ENCODE measurements at places on chromosomes 1 and 21.

GRCh38 chr1:15465674-15466073 is 9.1 kb downstream of the CELA2A start:
- H3K4me1 ChIP-seq, result 0 out of 2 replicates have a peak, but pooled peaks cover 4% of the 10 kb centered on the region
- no peak overlapping the region for H3K4me3 ChIP-seq
- DNase-seq, result no peak

- no peak overlapping the region for H3K4me3 ChIP-seq
- DNase-seq, result no peak
- peaks cover 8% of the 10 kb centered on the region for H3K27me3 ChIP-seq
- no peaks in the 10 kb centered on the region for H3K4me1 ChIP-seq
These were observed 60.4 kb downstream of the UBE2U start for GRCh38 chr1:64263856-64264255.

GRCh38 chr1:54754486-54755285 is 9.6 kb downstream of the PARS2 start:
- H3K36me3 ChIP-seq, result 0 out of 2 replicates have a peak, but pooled peaks cover 2% of the 10 kb centered on the region
- H3K27ac ChIP-seq, result no peak overlapping the region
- H3K27me3 ChIP-seq, result no peaks in the 10 kb centered on the region
- H3K4me1 ChIP-seq, result no peaks in the 10 kb centered on the region
- H3K4me3 ChIP-seq, result no peak overlapping the region

DNA sequence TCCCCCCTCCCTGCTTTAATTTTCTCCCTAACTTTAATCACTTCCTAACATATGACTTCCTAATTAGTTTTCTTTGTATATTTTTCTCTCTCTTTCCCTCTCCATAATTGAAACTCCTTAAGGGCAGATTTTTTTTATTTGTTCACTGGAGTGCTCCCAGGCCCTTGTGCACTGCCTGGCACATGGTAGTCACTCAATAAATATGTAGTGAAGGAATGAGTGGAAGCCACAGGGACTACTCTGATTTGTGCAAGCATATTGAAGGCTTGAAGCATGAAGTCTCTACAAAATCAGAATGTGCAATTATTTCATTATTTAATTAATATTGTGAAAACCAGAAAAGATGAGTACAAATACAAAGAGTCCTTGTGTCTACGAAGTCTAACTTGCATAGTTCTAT is 41.5 kb downstream of the SNX7 start:
- no peak overlapping the region for H3K27ac ChIP-seq
- H3K4me3 ChIP-seq, result no peak overlapping the region
- peak; percentile 76 for DNase-seq
- H3K4me1 ChIP-seq, result peaks cover 19% of the 10 kb centered on the region
- peaks cover 13% of the 10 kb centered on the region for H3K36me3 ChIP-seq

DNA sequence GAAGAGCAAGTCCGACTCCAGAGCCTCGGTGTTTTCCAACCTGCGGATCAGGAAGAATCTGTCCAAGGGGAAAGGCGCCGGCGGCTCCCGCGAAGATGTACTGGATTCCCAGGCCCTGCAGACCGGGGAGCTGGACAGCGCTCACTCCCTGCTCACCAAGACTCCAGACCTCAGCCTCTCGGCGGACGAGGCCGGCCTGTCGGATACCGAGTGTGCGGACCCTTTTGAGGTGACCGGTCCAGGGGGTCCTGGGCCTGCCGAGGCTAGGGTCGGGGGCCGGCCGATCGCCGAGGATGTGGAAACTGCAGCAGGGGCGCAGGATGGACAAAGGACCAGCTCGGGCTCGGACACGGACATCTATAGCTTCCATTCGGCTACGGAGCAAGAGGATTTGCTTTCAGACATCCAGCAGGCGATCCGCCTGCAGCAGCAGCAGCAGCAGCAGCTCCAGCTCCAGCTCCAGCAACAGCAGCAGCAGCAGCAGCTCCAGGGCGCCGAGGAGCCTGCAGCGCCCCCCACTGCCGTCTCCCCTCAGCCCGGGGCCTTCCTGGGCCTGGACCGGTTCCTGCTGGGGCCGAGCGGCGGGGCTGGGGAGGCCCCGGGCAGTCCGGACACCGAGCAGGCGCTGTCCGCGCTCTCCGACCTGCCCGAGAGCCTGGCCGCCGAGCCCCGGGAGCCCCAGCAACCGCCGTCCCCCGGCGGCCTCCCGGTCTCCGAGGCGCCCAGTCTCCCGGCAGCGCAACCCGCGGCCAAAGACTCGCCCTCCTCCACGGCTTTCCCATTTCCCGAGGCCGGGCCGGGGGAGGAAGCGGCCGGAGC is 827 bp downstream of the FMN2 start:
- H3K36me3 ChIP-seq, result 0 out of 2 replicates have a peak, but pooled peaks cover 3% of the 10 kb centered on the region
- H3K4me1 ChIP-seq, result peaks cover 38% of the 10 kb centered on the region
- H3K27me3 ChIP-seq, result no peaks in the 10 kb centered on the region
- no peak overlapping the region for H3K27ac ChIP-seq
- H3K4me3 ChIP-seq, result peak overlapping the region; percentile 90

- H3K4me3 ChIP-seq, result no peak overlapping the region
- no peaks in the 10 kb centered on the region for H3K4me1 ChIP-seq
- no peaks in the 10 kb centered on the region for H3K36me3 ChIP-seq
- no peak overlapping the region for H3K27ac ChIP-seq
- DNase-seq, result no peak
These were observed 55.1 kb downstream of the OVGP1 start for GRCh38 chr1:111372336-111372965.

GRCh38 chr1:205925736-205926135 is 17.5 kb downstream of the SLC26A9 start:
- peaks cover 7% of the 10 kb centered on the region for H3K4me1 ChIP-seq
- H3K27ac ChIP-seq, result peak overlapping the region; percentile 63
- no peak overlapping the region for H3K4me3 ChIP-seq
- DNase-seq, result peak; percentile 96
- H3K27me3 ChIP-seq, result no peaks in the 10 kb centered on the region

DNA sequence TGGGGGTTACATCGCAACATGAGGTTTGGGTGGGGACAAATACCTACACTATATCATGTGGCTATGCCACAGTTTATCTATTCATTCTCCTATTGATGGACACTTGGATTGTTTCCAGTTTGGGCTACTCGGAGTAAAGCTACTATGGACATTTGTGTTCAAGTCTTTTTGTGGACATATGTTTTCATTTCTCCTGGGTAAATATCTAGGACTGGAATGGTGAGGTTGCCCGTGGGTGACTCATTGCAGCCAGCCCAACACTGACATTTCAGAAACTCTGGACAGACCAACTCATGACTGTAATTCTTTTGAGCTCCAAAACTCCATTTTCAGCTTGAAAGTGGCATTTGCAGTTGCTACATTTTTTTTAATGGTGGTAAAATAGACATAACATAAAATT is 82.7 kb downstream of the KAZN start:
- H3K36me3 ChIP-seq, result no peaks in the 10 kb centered on the region
- DNase-seq, result peak; percentile 45
- H3K4me1 ChIP-seq, result no peaks in the 10 kb centered on the region
- H3K4me3 ChIP-seq, result no peak overlapping the region
- no peaks in the 10 kb centered on the region for H3K27me3 ChIP-seq
- H3K27ac ChIP-seq, result no peak overlapping the region

GRCh38 chr1:48695161-48695560 is 81.5 kb downstream of the BEND5 start:
- no peaks in the 10 kb centered on the region for H3K4me1 ChIP-seq
- H3K4me3 ChIP-seq, result no peak overlapping the region
- DNase-seq, result no peak
- peaks cover 5% of the 10 kb centered on the region for H3K27me3 ChIP-seq
- no peak overlapping the region for H3K27ac ChIP-seq

- H3K36me3 ChIP-seq, result no peaks in the 10 kb centered on the region
- no peak for DNase-seq
- peaks cover 23% of the 10 kb centered on the region for H3K4me1 ChIP-seq
- no peak overlapping the region for H3K4me3 ChIP-seq
- H3K27ac ChIP-seq, result no peak overlapping the region
- H3K27me3 ChIP-seq, result 0 out of 2 replicates have a peak, but pooled peaks cover under 1% of the 10 kb centered on the region
These were observed 161.5 kb downstream of the IER5 start for GRCh38 chr1:181250038-181250437.

DNA sequence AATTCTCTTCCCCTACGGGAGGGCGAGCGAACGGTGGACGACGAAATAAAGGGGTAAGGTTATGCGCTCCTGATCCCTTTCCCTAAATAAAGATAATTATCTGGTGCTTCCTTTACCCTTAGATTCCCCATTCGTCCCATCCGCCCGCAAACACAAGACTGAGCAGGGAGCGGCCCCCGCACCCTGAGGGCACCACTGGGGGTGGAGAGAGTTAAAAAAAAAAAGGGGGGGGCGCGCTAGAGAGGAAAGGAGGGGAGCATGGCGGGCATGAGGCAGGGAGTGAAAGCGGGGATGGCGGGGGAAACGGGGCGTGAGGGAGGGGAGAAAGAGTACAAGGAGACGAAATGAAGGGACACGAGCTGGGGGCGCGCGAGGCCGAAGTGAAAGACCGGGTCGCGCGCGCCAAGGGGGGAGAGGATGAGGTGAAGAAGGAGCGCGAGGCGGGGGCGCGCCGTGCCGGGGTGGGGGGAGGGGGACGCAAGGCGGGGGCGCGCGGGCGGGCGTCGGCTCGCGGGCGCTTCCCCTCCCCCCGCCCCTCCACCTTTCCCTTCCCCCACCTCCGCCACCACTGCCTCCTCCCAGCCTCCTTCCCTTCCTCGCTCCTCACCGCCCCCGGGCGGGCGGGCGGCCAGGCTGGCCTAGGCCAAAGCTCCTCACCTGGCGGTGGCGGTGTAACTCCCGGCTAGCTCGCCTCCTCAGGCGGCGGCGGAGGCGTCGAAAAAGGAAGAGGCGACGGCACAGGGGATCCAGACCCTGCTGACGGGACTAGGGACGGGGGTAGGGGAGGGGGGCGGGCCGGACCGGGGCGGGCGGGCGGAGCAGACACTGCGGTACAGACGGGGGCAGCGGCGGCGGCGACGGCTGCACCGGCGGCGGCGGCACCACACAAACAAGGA is 448 bp downstream of the GATAD2B start:
- no peaks in the 10 kb centered on the region for H3K27me3 ChIP-seq
- peak overlapping the region; percentile 96 for H3K4me3 ChIP-seq
- no peaks in the 10 kb centered on the region for H3K36me3 ChIP-seq
- H3K27ac ChIP-seq, result peak overlapping the region; percentile 65

All from GM23248 (cell line).